ENCODE measurements at places on chromosomes 6 and 20.

GRCh38 chr20:6651016-6651415 lies 116.5 kb upstream of the BMP2 start:
- DNase-seq: no peak

DNA sequence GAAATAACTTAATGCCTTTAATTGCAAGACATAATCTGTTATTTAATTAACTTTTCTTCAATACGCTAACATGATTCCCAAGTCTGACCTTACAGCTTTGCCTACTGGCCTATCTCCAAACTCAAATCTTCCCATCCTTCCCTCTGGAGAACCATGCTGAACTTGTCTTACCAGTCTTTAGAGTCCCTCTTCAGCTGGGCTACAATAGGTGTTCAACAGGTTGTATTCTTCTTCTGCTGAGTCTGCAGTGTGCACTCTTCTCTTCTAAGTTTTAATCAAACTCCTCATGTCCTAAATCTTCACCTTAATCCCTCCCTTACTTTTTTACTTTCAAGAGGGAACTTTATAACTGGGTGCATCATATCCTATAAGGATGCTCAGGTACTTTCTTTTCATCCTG lies 75.5 kb upstream of the TINAG start:
- no peak for DNase-seq

DNA sequence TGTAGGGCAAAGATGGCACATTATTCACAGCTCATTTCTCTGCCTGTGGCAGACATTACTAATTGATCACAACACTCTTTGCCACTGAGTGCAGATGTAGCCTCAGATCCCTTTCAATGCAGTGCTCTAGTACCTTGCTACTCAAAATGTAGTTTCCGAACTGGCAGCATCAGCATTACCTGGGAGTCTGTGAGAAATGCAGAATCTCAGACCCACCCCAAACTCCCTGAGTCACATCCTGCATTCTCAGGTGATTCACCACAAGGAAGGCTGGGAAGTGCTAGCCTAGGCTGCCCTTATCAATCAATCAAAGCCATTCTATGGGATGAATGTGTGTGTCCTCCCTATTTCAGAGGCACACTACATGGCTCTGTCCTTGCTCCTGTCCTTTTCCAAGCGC lies 58.5 kb downstream of the PCNA start:
- no peak for DNase-seq

GRCh38 chr6:143183666-143184065 lies 123.0 kb downstream of the AIG1 start:
- DNase-seq: no peak

GRCh38 chr20:61543086-61543485 lies 291.0 kb downstream of the CDH4 start:
- DNase-seq: no peak

DNA sequence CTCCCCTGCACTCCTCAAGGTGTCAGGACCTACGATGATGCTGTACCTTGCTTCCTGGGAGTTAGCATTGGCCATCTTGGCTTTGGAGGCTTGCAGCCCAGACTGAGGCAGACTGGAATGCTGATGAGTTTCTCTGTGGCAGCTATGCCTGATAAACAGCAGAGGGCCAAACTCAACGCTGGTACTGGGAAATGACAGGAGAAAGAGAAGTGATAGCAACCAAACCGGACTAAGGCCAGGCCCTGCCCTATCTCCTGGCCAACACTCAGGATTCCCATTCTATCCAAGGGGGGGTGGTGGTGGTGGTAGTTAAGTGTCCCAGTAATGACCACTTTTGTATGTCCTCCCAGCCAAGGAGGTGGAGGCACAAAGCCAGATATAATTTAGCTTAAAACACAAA lies 90.0 kb upstream of the DTNBP1 start:
- no peak for DNase-seq

DNA sequence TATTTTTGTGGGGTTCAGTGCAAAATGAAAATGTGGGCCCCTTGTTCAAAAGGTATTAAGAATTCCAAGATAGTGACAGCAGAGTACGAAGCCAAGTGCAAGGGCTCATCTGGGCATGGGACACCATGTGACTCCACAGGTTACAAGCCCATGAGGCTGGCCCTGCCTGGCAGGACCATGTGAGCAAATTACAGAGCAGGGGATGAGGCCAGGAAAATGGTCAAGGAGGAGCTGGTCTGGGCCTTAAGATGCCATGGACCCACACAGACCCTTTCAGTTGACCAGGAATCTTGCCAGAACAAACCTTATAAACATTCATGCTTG lies 86.9 kb downstream of the SNX5 start:
- no peak for DNase-seq

- no peak for DNase-seq
Observed at GRCh38 chr6:144378437-144378836, 93.3 kb downstream of the UTRN start.

DNA sequence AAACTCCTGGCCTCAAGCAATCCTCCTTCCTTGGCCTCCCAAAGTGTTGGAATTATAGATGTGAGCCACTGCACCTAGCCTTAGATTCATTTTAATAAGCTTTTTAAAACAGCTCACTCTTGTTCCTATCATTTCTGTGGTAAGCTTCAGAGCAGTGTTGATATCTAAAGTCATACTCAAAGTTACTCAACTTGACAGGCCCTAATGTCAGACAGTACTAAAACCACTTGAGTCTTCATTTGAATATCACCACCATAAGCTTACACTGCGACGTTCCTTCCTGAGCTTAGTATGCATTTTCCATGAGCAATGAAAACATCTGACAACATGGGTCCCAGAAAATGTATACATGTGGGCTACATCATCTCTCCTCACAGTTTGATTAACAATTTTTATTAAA lies 6.0 kb downstream of the FUCA2 start:
- no peak for DNase-seq

DNA sequence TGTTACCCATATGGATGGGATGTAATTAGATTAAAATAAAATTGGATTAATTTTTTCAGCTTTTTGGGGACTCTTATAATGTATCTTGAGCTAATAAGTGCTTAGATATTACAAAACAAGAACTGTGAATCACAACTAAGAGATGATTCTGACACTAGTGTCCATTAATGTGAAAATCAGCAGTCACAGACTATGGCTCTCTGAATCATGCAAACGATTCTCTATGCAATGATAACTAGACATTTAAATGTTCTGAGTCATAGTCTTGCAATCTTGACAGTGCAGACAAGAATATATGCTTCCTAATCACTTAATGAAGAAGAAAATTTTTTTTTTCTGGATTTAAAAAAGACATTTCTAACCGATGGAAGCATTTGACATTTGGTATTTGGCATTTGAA lies 82.2 kb upstream of the OPRM1 start:
- no peak for DNase-seq

DNA sequence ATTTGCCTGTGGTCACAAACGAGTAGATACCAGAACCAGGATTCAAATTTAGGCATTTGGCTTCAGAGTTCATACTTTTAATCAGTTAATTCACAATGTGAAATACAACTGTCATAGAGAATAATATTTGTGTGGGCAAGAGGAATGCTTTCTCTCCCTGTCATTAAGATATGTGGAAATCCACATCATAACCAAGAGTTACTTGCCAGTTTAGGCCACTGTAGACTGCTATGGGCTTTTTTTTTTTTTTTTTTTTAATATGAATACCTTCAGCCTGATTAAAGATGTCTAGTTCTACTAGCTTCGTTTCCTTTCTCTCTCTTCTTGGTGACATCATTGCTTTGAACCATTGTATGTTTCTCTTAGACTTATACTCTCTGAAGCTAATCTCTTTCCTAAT lies 244.9 kb downstream of the ZFAND3 start:
- DNase-seq: no peak

DNA sequence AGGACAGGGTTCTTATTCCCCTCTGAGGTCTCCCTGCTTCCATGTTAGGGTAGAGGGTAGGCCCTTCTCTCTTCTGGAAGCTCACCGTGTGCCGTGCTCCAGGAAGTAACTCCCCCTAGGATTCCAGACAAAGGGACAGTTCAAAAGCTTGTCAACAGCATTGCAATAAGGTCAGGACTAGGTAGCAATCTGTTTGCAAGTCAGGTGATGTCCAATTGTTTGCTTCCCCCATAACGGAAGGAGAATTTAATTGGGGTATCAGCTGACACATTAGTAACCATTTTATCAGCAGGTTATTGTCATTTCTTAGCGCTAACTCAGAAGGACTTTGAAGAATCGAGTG lies 41.9 kb downstream of the SYNJ2 start:
- no peak for DNase-seq

GRCh38 chr20:20084296-20084752 lies 32.0 kb downstream of the CFAP61 start:
- DNase-seq: no peak

- DNase-seq: no peak
Observed at GRCh38 chr20:46112430-46113112, 5.5 kb upstream of the CD40 start.

DNA sequence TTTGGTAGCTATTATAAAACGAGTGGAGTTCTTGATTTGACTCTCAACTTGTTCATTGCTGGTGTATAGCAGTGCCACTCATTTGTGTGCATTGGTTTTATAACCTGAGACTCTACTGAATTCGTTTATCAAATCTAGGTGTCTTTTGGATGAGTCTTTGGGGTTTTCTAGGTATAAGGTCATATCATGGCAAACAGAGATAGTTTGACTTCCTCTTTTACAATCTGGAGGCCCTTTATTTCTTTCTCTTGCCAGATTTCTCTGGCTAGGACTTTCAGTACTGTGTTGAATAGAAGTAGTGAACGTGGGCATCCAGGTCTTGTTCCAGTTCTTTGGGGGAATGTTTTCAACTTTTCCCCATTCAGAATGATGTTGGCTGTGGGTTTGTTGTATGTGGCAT lies 38.8 kb downstream of the SUMO4 start:
- no peak for DNase-seq

DNA sequence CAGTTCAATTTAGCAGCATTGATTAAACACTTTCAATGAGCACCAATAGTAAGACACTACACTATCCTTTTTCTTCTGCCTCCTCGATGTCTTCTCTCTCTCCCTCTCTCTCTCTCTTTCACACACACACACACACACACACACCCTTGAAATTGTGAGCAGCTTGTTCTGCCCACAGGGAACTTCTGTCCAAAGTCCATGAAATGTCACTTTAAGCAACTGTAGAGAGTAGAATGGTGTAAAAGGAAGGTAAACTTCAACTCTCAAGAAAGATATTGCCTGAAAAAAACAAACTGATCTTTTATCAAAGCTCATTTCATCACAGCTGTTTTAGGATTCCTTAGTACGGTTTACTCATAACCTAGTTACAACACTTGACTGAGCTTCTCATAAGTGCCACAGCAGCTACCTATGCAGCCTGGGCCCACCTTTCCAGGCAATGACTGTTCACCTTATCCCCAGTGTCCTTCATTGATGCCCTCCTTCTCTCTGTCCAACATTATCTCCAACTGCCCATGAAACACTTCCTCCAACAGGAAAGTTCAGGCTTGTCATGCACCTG lies 107.0 kb downstream of the TNFRSF21 start:
- no peak for DNase-seq

DNA sequence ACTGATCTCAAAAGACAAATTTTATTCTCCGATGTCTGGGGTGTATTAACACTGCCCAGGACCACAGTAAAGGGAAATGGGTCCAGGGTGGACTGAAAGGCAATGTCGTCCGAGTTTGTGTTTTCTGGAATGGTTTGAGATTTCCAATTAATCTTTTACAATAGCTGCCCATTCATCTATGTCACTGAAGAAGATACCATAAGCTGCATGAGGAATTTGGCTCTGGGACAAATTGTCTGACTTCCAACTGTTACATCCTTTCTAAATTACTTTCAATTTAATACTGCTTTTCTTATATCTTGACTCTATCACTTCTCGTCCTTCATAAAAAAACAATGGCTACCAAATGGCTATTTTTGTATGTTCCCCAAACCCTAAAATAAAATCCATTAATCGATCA lies 130.7 kb upstream of the KCNK16 start:
- no peak for DNase-seq

GRCh38 chr20:24775966-24776365 lies 173.1 kb upstream of the CST7 start:
- DNase-seq: no peak

DNA sequence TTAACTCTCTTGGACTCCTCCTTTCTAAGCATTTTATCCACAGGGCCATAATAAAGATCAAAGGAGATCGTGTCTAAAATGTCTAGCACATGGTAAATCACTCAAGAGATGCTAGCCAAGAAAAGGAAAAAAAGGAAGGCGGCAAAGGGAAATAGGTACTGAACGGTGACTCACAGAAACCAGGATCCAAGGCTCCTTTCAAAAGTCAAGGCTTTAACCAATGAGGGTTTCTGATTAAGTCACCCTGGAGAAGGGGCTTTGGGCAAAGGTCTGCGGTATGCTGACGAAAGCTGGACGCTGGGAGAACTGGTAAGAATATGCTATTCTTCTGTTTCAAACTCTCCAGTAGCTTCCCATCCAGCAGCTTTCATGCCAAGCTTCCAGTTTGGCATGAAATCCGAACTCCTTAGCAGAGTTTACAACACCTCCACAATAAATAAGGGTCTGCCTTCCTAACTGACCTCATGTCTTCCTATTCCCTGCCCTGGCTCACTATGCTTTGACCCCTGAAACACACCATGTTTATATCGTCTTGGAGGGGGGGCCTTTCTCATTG lies 1.0 kb downstream of the TOMM34 start:
- DNase-seq: no peak

GRCh38 chr6:140987364-140988155 lies 1145.2 kb upstream of the GJE1 start:
- DNase-seq: no peak

- DNase-seq: no peak
Observed at GRCh38 chr20:47785854-47786764, 828 bp upstream of the SULF2 start.

- no peak for DNase-seq
Observed at GRCh38 chr6:158595223-158595622, 35.3 kb downstream of the TMEM181 start.

GRCh38 chr20:58892141-58892931 lies 39.8 kb downstream of the GNAS start:
- DNase-seq: peak; percentile 74

GRCh38 chr6:467111-467510 lies 75.6 kb downstream of the IRF4 start:
- no peak for DNase-seq

GRCh38 chr6:35920793-35921732 lies at the start of gene SRPK1:
SRPK1 (minus strand) TSS chr6:35921098; CDS start chr6:35921056, 42 bp downstream.
- peak; percentile 88 for DNase-seq

GRCh38 chr6:87806635-87807034 lies 104.6 kb upstream of the AKIRIN2 start:
- DNase-seq: no peak

DNA sequence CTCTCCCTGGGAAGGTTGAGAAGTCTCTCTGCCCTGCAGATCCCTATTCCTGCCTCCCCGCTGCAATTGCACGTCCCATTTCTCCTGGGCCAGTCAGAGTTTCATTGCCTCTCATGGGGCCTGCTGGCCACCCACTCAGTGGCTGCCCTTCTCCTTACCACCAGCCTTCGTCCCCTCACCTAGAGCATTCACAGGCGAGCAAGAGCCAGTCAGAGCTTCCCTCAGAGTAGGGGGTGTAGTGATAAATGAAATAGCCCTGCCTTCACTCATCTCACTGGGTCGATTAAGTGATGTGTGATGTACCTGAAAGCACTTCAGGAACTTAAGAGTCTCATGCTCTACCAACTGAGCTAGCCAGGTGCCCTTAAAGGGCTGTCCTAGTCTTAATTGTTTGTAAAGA lies 52.0 kb upstream of the FANCE start:
- no peak for DNase-seq

GRCh38 chr6:75126518-75126917 lies 79.3 kb downstream of the COL12A1 start:
- DNase-seq: no peak

- peak; percentile 64 for DNase-seq
Observed at GRCh38 chr20:1266167-1266973, at the start of gene SNPH. SNPH (plus strand) TSS chr20:1266294; CDS start chr20:1296240, 29,946 bp downstream.
